Stimulated activated CD8-positive, alpha-beta memory T cell treated with anti-CD3 and anti-CD28 coated beads, Interleukin-7, amount 100 ng/mL, for 1 hour (primary cell): ENCODE measurements at places on chromosomes 4 and X.

DNA sequence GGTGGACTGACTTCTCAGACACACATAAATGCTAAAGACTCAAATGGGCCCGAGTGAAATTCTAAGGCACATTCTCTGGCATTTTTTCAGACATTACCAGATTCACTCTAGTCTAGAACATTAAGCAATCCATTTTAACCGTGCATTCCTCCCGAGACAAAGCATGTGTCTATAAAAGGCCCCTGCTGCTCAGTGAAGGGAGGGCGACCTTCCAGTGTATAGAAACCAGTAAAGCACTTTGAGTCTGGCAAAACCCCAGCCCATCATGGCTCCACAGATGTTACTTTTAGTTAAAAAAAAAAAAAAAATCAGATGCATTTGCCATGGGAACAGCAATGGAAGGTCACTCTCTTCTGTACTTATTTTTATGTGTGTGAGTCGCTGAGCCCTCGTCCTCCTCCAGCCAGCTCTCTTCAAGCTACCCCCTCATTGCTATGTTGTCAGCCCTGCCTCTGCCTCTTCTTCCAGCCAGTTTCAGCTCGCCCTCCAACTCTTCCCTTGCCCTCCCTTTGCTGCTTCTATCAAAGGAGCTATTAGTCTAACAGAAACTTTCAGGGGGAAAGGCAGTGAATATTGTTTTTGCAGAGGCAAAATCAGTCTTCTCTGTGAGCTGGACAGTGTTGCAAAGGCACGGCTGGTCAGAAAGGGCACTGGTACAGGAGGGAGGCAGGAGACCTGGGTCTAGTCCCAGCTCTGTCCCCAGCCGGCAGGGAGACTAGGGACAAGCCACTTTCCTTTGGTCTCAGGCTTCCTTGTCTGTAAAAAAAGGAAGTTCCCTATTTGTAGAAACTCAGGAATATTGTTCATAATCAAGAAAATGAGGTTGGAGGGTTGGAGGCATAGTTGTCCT lies 644.2 kb downstream of the ZNF674 start:
- DNase-seq = no peak

DNA sequence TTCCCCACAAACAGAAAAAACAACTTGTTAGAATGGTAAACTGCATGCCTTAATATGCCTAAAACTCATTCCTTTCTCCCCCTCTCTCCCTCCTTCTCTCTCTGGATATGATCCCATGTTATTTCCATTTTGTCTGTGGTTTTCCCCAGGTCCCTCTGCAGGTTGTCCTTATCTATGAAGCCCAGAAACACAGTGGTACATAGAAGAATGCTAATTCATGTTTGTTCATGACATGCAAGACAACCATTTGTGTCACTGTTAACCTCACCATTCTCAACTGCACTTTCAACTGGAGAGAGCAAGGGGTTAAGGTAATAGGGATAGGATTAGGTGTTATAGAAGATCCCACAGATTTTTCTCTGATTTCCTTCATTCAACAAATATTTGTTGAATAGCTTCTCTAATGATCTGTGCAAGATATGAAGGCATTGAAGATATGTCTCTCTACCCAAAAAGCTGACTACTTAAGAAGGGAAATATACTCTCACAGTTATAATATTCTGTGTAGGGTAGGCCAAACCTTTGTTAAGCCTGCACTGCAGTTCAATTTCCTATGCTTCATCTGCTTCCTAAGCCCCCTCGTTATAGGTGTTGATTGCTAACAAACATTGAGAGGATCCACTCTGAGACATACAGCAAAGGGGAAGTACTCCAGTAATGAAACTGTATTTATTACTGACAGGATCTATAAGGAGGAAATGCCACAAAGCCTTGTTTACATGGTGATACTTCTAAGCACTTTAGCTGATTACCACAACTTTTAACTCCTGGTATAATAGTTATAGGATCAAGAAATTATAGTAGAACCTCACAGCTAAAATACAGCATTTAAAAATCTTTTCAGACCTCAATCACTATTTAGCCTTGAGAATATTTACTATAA lies 96.1 kb downstream of the FRYL start:
- no peak for DNase-seq

GRCh38 chr4:140633124-140633523 lies 64.4 kb upstream of the UCP1 start:
- DNase-seq = no peak

- no peak for DNase-seq
Observed at GRCh38 chr4:124104628-124105027, 607.9 kb downstream of the ANKRD50 start.

DNA sequence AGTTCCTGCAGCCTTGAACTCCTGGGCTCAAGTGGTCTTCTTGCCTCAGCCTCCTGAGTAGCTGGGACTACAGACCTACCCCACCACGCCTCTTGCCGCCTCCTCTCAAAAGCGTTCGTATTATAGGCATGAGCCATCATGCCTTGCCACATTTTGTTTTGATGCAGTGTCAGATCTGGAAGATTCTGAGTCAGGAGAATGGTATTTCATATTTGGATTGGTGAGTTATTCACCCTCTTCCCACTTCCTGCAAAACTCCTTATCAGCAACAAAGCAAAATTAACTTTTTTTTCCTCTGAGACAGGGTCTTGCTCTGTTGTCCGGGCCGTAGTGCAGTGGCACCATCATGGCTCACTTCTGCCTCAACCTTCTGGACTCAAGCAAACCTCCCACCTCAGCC lies 29.6 kb downstream of the REST start:
- no peak for DNase-seq

- DNase-seq = no peak
Observed at GRCh38 chr4:76714226-76714625, 183.7 kb downstream of the SOWAHB start.

DNA sequence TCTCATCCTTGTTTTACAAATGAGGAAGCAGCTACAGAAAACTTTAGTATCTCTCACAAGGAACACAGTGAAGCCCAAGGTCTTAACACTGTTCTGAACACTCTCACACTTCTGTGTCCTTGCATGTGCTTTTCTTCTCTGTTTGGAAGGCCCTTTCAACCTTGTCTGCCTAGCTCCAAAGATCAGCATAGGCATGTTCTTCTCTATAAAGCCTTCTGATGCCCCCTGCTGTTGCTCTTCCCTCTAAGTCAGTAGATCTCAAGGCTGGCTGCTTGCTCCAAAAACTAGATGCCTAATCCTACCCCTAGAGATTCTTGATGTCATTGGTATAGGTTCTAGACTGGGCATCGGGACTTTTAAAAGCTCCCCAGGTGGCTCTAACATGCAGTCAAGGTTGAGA lies 5.9 kb downstream of the APOO start:
- DNase-seq = no peak

DNA sequence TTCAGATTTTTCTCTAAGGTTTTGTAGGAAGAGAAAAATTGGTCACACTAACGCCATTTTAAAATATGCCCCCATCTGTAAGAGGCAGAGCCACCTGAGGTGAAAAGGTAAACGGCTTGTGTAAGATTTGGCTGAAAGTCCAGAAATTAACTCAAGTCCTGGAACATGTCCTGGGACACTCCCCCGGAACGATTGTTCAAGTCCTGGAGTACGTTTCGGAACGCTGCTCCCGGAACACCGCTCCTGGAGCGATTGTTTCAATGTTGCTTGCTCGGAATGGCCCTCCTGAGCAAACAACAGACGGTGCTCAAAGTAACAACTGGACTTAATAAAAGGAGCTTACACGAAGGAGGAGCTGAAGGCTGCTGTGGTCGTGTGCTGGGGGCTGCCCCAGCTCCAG lies 796.5 kb upstream of the SLIT2 start:
- no peak for DNase-seq

- DNase-seq = no peak
Observed at GRCh38 chr4:85187106-85187505, 220.6 kb upstream of the WDFY3 start.

GRCh38 chrX:129651756-129652564 lies 2.8 kb downstream of the APLN start:
- no peak for DNase-seq

DNA sequence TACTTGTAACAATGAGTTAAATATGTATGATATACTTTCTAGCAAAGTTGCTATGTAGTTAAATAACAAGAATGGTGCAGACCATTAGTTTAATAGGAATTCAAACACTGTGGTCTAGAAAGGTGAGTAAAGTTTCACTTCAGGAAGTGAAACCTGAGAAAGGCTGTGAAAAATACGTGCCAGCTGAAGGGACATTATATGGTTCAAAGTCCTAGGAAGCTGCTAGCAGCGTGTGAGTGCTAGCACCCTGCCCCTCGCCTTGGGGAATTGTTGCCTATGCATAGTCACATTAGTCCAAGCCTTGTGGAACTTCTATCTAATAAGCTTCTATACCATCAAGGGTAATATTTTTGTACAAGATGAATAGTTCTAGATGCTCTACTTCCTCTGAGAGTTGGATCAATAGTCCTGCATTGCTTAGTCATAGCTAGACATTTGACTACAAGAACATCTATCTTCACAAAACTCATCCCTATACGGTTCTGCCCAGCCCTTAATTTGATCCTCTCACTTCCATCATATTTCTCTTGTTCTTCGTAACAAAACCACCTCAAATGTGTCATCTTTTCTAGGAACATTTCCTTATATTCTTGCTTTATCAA lies 45.8 kb upstream of the ARSJ start:
- no peak for DNase-seq

GRCh38 chr4:14596904-14597303 lies 405.4 kb upstream of the CPEB2 start:
- DNase-seq = no peak

- no peak for DNase-seq
Observed at GRCh38 chrX:45138525-45138924, 62.2 kb downstream of the DIPK2B start.

DNA sequence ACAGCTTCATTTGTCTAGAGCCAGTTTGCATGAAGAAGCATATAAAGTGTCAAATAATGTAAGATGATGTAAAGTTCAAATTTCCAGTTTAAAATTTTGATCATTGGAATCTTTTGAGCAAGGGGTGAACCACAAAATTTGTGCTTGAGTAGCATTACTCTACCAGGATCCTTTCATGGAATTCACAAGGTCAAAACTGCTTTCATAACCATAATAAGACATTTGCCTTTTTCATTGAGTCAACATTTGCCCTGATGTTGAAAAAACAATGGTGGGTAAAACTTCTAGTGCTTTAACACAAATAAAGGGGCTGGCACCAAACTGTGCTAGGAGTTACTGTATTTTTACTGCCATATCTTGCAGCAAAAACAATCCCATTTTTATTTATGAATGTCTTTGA lies 142.2 kb downstream of the GLRA3 start:
- no peak for DNase-seq

DNA sequence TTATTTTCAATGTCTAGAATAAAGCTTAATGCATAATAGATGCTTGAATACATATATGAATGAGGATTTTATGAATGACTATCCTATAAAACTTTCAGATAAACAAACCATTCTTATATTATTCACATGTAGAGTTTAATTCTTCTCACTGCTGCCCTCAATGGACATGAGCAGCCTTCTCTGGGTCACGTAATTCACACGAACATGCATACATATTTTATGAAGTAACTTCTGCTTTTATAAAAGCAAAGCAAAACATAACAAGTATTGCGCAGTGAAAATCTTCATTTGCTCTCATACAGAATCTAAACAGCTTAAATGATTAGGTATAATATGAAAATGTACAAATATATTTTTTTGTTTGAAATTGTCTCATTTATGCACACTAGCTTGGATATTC lies 116.7 kb downstream of the TMA16 start:
- DNase-seq = no peak

DNA sequence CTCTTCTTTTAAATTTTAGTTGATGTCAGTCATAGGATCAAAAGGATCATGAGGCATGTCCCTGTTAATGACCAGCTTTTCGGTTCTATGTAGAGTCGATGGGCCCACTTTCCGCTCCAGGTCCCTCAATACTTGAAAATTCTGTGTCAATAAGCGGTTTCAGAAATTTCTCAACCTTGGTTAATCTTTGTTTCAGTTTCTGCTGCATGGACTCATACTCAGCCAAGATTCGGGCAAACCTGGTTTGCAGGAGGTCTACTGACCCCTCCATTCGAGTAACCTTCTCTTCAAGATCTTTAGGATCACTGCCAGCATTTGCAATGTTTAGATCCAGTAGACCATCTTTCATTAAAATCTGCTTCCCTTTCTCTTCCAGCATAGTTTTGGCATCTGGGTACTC lies 22.0 kb upstream of the NFXL1 start:
- no peak for DNase-seq

GRCh38 chrX:68832101-68832416 lies 3.2 kb downstream of the EFNB1 start:
- DNase-seq = no peak

DNA sequence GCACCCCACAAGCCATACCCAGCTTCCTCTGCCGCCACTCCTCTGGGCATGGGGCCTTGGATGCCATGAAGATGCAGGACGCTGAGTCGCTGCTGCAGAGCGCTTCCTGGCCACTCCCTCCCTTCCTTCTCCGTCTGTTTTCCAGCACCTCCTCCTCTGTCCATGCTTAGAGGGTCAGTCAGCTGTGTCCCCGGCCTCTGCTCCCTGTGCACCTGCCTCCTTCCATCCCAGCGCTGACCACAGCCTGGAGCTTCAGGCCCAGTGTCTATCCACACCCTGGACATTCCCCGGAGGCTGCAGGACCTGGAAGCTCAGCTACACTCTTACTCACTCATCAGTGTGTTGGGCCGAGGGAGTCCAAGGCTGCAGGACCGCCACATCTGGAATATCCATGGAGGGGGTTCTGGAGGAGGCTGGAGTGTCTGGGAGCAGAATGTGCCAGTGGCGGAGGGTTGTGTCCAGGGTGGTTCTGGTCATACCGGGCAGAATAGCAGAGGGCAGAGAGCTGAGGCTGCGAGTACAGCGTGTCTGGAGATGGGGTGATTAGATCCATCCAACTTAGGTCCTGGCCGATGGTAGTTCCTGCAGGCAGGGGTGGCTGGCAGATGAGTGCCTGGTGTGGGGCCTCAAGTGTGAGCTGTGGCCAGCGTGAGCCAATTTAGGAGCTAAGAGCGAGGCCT lies 58.6 kb upstream of the ADRA2C start:
- DNase-seq = no peak

GRCh38 chr4:152807294-152807829 lies 27.6 kb downstream of the ARFIP1 start:
- no peak for DNase-seq

DNA sequence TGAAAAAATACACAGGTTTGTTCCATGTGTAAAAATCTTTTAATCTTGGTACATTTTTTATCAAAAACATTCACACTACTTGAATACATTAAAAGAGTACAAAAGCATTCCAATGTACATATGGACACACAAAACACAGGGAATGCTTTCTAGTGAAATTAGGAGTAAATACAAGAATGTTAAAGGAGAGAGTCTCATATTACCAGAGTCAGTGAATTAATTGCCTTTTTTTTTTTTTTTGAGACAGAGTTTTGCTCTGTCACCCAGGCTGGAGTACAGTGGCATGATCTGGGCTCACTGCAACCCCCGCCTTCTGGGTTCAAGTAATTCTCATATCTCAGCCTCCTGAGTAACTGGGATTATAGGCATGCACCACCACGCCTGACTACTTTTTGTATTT lies 17.0 kb downstream of the XIAP start:
- no peak for DNase-seq

- no peak for DNase-seq
Observed at GRCh38 chr4:172996571-172997216, 171.9 kb upstream of the GALNT7 start.

DNA sequence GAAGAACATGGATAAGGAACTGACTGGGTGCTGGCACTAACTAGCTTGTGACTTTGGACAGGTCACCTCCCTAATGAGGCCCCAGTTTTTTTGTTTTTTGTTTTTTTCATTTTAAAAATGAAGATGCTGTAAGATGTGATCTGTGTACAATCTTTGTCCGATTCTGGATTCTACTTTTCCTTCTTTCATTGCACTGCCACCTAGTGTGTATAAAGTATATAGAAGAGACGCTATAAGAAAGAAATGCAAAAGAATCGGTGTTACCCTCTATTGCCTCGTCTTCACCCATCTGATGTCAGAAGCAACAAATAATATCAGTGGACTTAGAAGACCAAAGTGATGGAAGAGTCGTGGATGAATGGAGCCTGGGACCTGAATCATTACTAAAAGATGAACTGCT lies 58.6 kb upstream of the P2RY10 start:
- no peak for DNase-seq
